Activated naive CD8-positive, alpha-beta T cell treated with anti-CD3 and anti-CD28 coated beads, Interleukin-2, amount 50 U/mL, for 24 hours (primary cell): ENCODE measurements at places on chromosomes 3 and 15.

DNA sequence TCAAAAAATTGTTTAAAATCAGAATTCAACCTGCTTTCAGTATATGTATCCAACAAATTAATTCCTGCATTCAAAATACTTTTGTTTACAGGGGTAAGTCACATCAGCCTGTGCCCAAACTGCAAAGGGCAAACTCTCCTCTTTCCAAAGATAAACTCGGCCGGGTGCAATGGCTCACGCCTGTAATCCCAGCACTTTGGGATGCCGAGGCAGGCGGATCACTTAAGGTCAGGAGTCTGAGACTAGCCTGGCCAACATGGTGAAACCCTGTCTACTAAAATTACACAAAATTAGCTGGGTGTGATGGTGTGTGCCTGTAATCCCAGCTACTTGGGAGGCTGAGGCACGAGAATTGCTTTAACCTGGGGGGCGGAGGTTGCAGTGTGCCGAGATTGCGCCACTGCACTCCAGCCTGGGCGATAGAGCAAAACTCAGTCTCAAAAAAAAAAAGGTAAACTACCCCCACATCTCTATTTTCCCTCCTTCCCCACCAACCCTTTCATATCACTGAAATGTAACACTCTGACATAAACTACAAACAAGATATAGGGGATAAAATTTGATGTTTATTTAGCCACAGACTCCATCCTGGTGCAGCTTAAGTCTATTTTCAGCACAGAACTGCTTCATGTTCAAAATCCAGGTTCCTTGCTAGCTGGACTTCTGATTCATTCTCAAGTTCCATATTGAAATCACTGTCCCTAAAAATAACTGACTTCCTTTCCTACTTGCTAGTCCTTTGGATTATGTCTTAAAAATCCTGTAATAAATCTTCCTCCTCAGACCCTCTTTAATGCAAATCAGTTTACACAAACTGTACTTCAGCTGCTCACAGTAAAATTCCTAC, 15.4 kb downstream of the UBP1 start:
- DNase-seq, result no peak

DNA sequence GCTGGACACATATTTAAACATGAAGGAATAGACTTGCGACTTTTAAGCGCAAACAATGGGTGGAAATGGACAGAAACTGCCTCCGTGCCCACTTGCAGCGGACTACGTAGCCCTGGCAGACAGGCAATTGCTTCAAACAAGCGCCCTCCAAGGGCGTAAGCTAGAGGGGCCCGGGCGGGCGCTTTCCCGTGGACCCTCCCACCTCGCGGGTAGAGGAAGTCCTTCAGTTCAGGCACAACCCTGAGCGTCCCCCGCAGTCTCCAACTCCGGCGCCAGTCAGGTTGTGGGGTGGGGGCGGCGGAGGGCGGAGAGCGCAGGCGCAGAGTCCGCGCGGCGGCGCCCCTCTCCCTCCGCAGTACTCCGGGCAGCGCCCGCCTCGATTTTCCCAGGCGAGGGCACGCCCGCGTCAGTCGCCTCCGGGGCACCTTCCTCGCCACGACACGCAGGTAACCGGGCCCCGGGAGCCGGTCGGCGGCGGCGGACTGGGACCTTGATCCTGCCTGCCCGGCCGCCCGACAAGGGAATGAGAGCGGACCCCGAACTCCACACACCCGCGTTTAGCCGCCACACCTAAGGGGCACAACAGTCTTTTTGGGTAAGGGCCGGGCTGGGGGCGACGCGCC, at the start of gene SLC35G2:
TSS of gene SLC35G2 (plus strand) at position 358 of the 623 bp plus-strand sequence. CDS start 35,335 bp downstream, outside the sequence.
- DNase-seq, result peak; percentile 66

DNA sequence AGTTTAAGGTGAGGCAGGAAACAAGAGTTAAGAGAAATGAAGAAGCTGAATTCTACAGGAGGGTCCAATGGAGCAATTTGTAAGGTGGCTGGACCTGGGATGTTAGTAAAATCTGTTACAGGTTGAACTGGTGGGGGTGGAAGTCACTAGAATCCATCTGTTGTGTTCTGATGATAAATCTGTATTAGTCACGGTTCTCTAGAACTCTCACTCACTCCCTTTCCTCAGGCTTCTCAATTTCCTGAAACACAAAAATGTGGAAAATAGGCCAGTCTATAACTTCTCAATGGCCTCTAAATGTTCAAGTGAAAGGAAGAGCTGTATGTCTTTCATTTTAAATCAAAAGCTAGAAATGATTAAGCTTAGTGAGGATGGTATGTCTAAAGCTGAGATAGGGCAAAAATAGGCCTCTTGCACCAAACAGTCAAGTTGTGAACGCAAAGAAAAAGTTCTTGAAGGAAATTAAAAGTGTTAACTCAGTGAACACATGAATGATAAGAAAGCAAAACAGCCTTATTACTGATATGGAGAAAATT, 180.2 kb upstream of the CBLB start:
- DNase-seq, result no peak

DNA sequence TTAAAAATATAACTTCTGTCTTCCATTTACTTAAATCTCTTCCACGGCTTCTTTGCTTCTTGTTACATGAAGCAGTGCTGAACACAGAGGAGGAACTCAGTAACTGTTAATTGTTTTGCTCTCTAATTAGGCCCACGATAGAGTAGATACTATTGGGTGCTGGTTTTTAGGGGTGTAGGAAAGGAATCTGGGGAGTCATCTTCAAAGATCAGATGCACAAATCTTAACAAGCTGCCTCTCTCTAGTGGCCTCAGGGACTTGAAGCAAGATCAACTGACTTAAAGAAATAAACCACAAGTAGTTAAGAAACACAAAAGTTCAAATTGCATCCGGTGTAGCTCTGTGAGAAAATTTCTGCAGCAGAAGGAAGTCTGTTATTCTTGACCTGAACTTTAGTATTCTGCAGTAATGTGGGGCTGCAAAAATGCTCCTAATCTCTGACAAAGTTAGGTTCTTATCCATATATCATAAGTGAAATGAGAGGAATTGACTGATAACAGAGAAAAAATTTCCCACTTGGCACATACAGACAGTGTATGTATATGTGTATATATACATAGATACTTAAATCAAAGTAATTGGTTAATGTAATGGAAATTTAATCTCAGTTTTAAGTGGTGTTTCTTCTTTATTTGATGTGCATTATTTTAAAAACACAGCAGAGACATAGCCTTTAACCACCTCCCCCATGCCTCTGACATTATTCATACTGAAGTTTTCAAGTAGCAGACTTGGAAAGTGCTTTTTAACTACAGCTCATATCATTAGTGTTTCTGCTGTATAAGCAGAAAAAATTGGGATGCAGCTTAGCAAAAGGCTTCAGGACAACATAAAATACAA, 51.8 kb downstream of the CHST2 start:
- no peak for DNase-seq
